ENCODE measurements at places on chromosomes 2 and 18.

DNA sequence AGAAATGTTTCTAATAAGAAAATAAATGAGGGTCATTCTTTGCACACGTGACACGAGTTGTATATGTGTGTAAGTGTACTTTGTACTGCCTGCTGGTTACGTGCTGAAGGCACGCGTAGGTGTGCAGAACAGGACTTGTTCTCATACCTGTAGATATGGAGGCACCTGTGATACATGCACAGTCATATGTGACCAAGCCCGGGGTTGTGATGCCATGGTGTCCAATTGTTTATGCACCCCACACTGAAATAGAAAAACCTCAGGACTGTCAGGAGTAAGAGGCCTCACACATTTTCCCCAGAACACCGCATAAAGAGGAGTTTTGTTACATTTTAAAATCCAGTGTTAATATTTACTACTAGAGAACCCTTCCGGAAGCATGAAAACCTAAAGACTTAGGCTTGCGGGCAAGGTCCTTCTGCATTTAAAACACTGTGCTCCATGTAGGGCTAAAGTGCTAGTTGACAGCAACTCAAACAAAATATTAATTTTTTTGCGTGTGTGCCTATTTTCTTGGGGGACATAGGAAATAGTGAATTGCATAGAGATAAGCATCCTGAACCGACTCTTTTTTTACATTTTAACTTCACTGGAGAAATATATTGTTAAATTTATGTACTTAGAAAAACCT is 9.3 kb downstream of the TSHZ1 start:
- DNase-seq: no peak

GRCh38 chr2:196054631-196055030 is 14.0 kb downstream of the DNAH7 start:
- DNase-seq: no peak

DNA sequence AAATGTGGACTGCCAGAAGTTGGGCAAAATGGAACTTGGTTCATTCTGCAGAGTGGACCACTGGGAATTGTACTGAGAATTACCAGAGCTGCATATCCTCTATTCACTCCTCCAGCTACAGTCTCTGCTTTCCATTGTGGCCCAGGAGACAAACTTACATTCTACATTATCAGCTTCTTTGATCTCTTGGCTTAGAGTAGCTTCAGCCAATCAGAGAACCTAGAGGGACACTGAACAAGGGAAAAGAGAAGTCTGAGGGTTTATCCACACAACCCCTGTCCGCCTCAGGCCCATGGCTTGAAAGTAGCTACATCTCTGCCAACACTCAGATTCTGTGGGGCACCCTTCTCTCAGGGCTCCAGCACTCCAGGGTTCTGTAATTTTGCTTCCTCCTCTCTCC is 251.1 kb downstream of the TRIB2 start:
- no peak for DNase-seq

GRCh38 chr18:44556296-44556695 is 124.4 kb upstream of the SETBP1 start:
- DNase-seq: no peak

DNA sequence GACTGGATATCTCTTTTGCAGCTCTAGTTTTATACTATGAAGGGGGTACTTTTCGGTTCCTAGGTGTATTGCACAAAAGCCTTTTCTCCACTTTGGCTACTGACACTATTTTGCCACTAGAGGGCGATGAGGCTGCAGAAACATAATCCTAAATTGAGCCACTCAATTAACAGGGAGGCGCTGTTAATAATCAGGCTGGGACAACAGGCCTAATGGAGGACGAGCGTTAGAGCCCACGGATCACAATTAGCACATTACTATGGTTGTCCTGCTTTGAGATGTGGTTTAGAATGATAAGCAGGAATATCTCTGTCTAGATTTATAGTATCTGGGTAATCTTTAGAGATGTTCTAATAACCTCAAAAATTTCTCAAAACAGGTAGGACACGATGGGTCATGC is 62.2 kb upstream of the PMAIP1 start:
- no peak for DNase-seq

DNA sequence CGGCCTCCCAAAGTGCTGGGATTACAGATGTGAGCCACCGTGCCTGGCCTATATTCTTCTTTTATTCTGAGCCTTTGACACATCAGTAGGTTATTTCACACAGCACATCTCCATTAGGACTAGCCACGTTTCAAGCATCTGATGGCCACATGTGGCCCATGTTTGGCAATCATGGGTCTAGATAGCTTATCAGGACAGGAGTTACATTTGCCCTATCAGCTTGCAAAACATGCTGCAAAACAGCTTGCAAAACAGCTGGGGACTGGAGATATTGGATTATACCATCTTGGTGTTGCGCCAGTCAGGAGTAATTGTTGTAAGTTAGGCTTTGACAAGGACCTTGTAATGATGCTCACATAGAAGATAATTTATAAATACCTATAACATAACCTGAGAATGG is 94.9 kb downstream of the GBX2 start:
- no peak for DNase-seq

GRCh38 chr2:224211181-224211480 is 172.0 kb upstream of the SERPINE2 start:
- no peak for DNase-seq

DNA sequence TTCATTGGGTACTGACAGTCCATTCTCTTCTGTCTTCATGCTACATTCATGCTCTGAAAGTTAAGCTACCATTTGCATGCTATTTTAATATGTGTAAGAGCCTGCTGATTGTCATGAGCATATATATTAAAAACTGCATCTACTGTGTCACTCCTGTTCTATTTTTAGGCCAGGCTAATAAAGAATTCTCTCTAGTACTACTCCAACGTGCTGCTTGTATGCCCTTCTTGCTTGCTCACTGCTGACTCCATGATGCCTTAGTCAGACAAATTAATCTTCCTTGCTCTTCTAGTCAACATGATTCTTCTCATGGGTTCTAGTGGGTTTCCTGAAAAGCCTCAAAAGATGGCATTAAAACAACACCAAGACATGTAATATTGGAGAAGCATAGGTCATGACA is 1600.1 kb downstream of the DPP10 start:
- no peak for DNase-seq

GRCh38 chr18:6939972-6940371 is 177.6 kb downstream of the LAMA1 start:
- no peak for DNase-seq

DNA sequence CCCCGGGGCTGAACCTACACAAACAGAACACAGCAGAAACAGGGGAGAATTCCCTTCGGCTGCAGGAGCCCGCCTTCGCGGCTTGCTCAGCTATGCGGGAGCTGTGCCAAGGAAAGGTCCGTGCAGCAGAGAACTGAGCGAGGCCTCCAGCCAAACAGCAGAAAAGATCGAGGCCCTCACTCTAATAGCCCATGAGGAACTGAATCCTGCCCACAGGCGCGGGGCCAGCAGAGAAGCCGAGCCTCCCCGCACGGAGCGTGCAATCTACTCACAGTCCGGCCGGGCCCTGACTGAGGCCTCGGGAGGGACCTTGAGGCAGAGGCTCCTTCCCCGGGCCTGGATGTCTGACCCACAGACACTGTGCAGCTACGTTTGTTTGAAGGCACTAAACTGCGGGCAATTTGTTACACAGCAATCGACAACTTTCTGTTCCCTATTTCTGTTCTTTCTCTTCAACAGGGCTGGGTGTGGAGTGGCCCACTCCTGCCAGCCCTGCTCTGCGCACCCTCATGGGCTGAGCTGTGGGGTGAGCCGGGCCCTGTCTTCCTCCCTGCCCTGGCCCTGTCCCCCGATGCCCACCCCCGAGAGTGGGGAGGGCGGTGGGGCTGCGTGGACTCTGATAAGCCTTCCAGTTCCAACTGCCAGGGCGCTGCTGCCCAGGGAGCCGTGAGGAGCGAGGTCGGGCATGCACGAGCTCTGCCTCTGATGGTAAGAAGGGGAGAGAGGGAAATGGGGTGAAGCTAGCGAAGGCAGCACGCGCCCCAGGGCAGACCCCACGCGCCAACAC is 13.7 kb downstream of the HES6 start:
- no peak for DNase-seq

DNA sequence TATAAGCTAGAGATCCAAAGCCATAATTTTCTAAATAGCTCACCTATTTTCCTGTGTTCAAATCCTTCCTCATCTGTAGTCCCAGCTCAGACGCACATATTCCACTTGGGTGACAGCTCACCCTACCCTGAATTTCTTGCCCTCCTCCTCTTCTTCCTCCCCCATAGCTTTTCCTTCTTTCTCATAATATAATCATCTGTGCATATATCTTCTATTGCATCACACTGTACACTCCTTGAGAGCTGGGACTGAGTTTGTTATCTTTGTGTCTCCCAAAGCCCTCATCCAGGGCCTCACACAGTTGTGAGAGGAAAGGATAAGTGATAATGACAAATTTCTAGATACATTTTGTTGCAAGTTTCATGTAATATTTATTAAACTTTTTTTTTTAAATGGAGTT is 55.9 kb upstream of the RTN4 start:
- DNase-seq: no peak

- no peak for DNase-seq
These were observed 162.5 kb upstream of the TMEFF2 start for GRCh38 chr2:192357217-192357616.

Measured in activated naive CD4-positive, alpha-beta T cell (primary cell).